ENCODE measurements at places on chromosomes 1 and 21.

DNA sequence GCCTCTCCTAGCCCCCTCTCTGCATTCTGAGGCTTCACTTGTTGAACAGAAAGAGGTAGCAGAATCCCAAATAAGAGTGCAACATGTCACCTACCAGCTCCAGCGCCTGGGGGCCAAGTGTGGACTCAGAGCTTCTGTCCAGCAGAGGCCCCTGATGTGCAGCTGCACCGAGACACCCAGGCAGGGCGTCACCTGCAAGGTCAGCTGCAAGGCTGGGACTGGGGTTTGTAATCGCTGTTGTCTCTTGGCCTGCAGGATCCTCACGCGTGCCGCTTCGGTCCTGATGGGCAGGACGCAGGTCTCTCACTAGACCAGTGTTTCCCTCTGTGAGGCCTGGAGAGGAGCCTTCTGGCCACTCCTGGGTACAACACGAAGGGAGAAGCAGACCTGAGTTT is 4.3 kb upstream of the SLX9 start:
- no peak for DNase-seq

DNA sequence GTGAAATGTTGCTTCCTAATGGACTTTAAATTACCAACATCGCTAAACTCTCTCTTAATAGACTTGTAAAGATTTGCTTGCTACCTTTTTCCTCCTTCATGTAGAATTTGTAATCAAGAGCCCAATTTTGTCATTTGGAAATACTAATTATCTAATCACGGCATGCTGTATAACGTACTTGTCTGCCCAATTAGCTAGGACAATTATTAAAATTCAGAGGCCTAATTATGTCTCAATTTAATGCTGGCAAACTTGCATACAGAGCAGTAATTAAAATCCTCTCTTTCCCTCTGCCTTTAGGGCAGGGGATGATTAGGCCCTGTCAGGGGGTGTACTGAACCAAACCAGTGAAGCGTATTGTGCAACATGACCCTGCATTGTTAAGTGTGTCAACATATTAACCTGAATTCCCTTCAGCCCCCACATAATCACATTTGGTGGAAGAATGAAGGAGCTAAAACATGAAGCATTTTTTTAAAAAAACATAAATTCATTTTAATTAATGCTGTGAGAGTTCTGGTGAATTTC is 137.4 kb upstream of the BARHL2 start:
- DNase-seq = no peak

GRCh38 chr1:25593861-25594260 is 22.7 kb upstream of the MAN1C1 start:
- DNase-seq = no peak

- DNase-seq = no peak
These were observed 13.3 kb downstream of the PMF1 start for GRCh38 chr1:156226116-156226538.

DNA sequence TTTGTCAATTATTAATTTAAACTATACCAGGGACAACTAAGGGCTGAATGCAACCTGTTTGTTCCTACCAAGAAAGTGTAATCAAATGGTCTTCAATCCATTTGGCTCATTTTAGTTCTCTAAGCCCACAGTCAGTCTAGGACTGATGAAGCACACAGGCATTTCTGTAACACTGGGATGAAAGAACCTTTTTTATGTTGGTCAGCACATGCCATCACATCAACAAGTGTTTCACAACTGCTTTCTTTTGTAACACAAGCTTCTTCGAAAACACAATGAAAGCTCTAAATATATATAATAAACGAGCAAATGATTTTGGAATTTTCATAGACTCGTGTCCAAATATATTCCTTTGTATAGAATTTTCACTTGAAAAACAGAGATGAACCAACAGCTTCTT is 28.8 kb downstream of the HEATR1 start:
- DNase-seq = no peak

GRCh38 chr1:59176471-59176870 is 120.4 kb upstream of the FGGY start:
- no peak for DNase-seq

- DNase-seq = no peak
These were observed 242.0 kb downstream of the GRIK3 start for GRCh38 chr1:36792292-36792691.

DNA sequence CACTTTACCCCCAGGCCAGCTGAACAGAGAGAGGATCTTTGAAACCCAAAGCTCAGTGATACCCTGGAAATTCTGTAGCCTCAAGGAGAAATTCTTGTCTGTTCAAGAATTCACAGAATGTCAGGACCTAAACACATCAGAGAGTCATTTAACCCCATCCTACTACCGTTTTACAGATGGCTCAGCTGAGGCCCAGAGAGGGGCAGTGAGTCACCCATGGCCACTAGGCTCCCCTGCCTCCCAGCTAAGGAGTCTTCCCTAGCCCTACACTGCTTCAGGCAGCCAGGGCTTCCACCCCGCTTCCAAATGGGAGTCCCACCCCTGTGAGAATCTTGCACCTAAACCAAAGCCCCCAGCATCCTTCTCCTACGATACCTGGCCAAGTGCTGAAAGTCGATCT is 28.3 kb downstream of the VWA5B1 start:
- DNase-seq = no peak

DNA sequence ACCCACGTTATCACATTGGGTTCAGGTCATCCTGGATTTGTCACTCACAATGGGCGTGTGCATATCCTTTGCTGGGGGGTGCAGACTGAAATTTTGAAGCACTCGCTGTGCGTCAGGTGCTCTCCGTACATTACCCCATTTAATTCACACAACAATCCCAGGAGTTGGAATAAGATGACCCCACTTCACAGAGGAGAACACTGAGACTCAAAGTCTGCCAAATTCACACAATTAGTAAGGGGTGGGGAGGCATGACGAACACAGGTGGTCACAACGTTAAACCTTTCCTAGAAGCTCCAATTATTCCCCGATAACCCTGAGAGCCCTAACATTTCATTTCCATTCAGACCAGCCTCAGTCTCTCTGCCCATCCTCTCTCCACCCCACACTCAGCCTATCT is 3.8 kb upstream of the S100A2 start:
- no peak for DNase-seq

DNA sequence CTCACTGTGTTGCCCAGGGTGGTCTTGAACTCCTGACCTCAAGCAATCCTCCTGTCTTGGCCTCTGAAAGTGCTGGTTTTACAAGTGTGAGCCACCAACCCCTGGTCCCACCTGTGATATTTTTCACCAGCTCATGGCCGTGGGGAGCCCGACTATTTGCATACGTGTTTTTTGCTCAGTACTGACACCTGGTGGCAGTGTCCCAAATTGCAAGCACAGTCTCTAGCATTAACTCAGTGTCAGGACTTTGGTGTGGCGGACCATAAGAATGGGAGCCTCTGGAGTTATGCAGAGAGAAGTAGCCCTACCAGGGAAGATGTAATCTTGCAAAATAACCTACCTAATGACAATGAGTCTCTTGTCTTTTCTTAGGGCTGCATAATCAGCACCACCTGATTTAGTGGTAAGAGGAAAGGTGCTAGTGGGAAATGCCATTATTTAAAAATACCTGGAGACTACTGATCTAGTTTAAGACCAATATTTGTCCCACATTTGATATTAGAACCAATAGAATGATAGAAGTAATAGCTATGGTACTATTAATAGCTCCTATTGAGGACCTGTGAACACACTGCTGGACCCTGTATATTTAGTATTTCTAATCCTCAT is 305.4 kb downstream of the DISC1 start:
- no peak for DNase-seq

GRCh38 chr1:40796939-40797667 is 13.5 kb downstream of the KCNQ4 start:
- no peak for DNase-seq

DNA sequence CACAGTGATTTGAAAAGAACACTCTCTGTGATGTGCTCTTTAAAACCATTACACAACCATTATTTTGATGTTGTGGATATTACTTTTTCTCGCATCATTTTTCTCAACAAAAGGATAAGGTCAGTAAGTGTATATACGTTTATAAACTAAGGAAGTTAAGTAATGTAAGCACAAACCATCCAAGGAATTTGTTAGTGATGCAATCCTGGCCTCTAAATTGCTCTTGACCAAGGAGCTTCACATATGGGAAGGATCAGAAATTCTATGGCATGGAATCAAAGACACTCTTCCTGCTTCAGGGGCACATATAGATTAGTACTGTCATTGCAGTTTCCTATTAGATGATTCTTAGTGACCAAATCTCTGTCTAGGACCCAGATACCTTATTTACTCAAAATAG is 3.6 kb upstream of the PPP2R5A start:
- no peak for DNase-seq

DNA sequence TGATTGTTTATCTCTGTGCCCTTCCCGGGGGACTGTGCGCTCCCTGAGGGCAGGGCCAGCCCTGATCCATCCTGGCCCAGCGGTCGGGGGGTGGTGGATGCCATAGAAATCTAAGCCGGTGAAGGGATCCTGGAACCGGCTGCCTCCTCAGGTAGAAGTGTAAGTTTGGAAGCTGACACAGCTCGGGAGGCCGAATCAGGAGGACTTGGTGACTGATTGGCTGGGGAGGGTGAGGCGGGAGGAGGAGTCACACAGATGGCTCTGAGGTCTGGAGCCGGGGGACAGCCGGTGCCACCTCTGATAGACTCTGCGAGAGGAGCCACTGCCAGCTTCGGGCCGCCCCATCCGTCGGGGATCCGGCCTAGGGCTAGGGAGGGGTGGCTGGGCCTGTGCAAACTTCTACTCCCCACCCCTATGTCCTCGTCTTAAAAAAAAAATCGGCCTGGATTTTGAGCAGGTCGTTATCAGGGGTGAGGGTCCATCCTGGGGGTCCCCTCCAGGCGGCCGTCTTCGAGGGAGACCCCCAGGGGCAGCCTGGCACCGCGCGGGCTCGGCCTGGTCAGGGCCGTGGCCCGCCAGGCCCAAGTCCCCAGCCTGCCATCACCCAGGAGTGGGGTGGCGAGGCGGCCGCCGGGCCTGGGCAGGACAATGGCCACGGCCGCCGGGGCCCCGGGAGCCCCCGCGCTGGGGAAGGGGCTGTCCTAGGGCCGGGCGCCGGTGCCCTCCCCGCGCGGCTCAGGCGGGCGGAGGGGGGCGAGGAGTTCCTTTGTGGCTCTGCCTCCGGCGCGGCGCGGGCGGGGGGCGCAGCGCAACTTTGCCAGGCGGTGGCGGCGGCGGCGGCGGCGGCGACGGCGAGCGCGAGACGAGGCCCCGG is 708 bp upstream of the ZNF362 start:
- DNase-seq = peak; percentile 16

DNA sequence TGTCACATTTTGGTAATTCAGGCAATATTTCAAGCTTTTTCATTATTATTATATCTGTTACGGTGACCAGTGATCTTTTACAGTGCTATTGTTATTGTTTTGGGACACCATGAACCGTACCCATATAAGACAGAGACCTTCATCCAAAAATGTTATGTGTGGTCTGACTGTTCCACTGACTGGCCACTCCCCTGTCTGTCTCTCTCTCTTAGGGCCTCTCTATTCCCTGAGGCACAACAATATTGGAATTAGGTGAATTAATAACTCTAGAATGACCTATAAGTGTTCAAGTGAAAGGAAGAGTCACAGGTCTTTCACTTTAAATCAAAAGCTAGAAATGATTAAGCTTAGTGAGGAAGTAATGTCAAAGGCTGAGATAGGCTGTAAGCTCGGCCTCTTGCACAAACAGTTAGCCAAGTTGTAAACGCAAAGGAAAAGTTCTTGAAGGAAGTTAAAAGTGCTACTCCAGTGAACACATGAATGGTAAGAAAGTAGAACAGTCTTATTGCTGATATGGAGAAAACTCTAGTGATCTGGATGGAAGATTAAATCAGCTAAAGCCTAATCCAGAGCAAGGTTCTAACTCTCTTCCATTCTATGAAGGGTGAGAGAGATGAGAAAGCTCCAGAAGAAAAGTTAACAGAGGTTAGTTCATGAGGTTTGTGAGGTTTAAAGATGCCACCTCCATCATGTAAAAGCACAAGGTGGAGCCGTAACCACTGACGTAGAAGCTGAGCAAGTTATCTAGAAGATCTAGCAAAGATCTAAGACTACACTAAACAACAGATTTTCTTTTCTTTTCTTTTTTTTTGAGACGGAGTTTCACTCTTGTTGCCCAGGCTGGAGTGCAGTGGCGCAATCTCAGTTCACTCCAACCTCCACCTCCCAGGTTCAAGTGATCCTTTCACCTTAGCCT is 19.7 kb upstream of the DIPK1A start:
- peak; percentile 55 for DNase-seq

GRCh38 chr1:90671741-90672140 is 45.4 kb downstream of the BARHL2 start:
- DNase-seq = no peak

DNA sequence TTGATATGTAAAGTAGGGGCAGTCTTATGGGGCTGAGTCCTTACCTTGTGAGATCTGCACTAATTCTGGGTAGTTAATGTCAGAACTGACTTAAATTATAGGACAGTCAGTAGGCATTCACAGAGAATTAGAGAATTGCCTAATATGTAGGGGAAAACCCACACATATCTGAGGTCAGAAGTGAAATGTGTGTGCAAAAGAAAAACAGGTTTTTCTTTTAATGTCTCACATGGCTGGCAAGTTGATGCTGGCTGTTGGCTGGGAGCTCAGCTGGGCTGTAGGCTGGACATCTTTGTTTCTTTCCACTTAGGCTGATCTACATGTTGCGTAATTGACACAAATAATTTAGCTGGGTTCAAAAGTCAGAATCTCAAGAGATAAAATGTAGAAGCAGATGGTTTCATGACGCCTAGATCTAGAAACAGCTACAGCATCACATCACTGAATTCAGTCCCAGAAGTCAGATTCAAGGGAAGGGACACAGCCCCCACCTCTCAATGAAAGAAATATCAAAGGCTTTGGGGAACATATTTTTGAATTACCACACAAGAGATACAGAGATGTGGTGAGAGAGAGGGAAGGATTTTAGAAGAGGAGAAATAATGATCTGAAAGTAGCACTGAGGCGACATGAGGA is 98.9 kb downstream of the TNFSF18 start:
- DNase-seq = no peak

DNA sequence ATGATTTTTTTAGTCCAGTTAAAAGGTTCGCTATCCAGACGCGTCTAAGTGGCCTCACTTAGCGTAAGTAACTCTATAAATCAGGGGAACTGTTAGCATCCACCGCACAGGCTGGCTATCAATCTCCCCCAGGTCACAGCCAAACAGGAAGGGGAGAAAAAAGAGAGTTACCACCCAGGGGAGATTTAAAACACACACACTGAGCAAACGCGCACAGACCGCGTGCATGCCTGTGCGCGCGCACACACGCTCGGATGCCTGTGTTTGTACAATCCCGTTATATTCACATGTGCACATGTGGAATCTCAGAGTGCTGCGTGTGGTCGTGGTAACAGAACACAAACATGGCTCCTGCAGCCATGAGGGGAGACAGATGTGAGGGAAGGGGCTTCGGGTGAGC is 125.4 kb downstream of the CASZ1 start:
- DNase-seq = no peak

GRCh38 chr1:31467005-31467674 is 54.1 kb downstream of the SERINC2 start:
- DNase-seq = no peak

DNA sequence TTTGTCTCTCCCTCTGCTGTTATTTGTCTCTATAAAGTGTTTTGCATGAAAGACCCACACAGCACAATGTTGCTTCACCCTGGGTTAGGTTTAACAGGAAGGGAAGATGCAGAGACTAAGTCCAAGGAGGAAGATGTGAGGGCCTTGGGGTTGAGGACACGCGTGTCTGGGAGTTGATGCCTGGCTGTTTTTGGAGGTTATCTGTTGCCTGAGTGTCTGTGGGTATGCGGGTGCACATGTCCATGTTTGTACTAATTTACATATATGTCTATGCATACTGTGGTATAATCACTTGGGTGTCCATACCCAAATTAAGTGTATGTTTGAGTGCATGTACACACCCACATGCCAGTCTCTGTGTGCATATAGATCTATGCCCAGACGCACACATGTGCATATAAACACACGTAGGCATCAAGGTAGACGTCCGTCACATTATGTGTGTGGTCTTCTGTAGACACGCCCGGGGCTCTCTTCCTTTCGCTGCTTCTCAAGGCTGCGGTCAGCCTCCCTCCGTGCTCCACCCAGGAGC is 962 bp upstream of the MAN1C1 start:
- no peak for DNase-seq
